ENCODE measurements at places on chromosomes 13 and 19. TPM values are rescaled to one million over a fixed set of nuclear protein-coding genes. Genes with fewer than 3 reads are reported as not detected.
A peak's percentile ranks its signal among the peaks of the same experiment; 100 is the strongest.

GRCh38 chr13:71870100-71870499 lies 3.1 kb upstream of the DACH1 start:
- H3K27ac ChIP-seq = no peak overlapping the region
- DNase-seq = no peak
- H3K4me1 ChIP-seq = no peaks in the 10 kb centered on the region
- H3K27me3 ChIP-seq = peaks cover 9% of the 10 kb centered on the region
- H3K36me3 ChIP-seq = no peaks in the 10 kb centered on the region

Gene ERFL
- total RNA-seq = not detected

GRCh38 chr19:2983351-2984214 lies 6.2 kb downstream of the TLE6 start:
- peaks cover 5% of the 10 kb centered on the region for H3K27me3 ChIP-seq
- no peak overlapping the region for H3K4me3 ChIP-seq
- H3K27ac ChIP-seq = no peak overlapping the region
- DNase-seq = peak; percentile 83

Gene SCEL
- not detected for total RNA-seq

GRCh38 chr19:55538132-55538531 lies 1.2 kb upstream of the SBK2 start:
- no peaks in the 10 kb centered on the region for H3K4me1 ChIP-seq
- H3K4me3 ChIP-seq = no peak overlapping the region
- no peaks in the 10 kb centered on the region for H3K27me3 ChIP-seq
- H3K27ac ChIP-seq = peak overlapping the region; percentile 51
- H3K36me3 ChIP-seq = no peaks in the 10 kb centered on the region

Data from H1 (cell line).